ENCODE measurements at places on chromosomes 12 and 14. TPM values are rescaled to one million over a fixed set of nuclear protein-coding genes. Genes with fewer than 3 reads are reported as not detected.
A peak's percentile ranks its signal among the peaks of the same experiment; 100 is the strongest.

GRCh38 chr12:78695749-78696148 lies 168.8 kb upstream of the SYT1 start:
- no peak overlapping the region for H3K4me3 ChIP-seq
- no peaks in the 10 kb centered on the region for H3K4me1 ChIP-seq
- no peaks in the 10 kb centered on the region for H3K36me3 ChIP-seq
- no peak overlapping the region for H3K27ac ChIP-seq

- H3K27me3 ChIP-seq: no peaks in the 10 kb centered on the region
- DNase-seq: no peak
- H3K36me3 ChIP-seq: no peaks in the 10 kb centered on the region
- no peak overlapping the region for H3K27ac ChIP-seq
Measured at GRCh38 chr12:18332173-18332572, 70.9 kb downstream of the PIK3C2G start.

DNA sequence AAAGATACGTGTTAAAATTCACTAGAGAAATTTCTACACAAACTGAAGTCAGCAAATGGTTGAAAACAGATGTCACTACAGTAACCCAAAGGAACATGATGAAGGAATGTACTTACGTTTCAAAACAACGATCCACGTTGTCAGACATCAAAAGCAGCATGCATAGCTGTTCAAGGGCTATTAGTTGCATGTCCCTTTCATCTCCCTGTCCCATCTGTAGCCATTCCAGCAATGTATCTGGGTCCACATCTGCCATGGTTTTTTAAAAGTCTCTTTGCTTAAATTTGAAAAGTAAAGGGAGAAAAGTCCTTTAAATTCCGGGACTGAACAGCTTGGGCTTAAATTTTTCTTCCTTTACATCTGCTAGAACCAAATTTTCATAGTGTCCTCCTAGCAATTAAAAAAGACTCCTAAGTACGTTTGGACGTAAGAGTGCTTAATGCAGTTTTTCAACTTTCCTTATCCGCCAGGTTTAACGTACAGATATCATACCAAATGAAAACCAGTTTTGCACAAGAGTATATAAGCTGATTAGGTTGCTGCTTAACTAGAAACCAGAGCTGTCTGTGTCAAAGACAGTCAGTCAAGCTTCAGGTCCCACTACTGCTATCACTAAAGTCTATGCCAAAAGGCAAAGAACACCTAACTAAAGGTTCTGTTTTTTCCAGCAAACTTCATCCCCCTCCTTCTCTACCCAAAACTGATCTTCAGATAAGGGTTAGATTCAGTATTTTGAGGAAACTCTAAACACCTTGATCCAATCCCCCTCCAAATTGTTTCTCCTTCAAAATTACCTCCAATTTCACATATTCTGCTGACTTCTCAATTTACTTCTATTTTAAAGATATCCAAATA lies 1.7 kb downstream of the HECTD1 start:
- no peak for DNase-seq
- H3K4me3 ChIP-seq: peak overlapping the region; percentile 86
- H3K4me1 ChIP-seq: peaks cover 46% of the 10 kb centered on the region
- peaks cover 27% of the 10 kb centered on the region for H3K36me3 ChIP-seq

DNA sequence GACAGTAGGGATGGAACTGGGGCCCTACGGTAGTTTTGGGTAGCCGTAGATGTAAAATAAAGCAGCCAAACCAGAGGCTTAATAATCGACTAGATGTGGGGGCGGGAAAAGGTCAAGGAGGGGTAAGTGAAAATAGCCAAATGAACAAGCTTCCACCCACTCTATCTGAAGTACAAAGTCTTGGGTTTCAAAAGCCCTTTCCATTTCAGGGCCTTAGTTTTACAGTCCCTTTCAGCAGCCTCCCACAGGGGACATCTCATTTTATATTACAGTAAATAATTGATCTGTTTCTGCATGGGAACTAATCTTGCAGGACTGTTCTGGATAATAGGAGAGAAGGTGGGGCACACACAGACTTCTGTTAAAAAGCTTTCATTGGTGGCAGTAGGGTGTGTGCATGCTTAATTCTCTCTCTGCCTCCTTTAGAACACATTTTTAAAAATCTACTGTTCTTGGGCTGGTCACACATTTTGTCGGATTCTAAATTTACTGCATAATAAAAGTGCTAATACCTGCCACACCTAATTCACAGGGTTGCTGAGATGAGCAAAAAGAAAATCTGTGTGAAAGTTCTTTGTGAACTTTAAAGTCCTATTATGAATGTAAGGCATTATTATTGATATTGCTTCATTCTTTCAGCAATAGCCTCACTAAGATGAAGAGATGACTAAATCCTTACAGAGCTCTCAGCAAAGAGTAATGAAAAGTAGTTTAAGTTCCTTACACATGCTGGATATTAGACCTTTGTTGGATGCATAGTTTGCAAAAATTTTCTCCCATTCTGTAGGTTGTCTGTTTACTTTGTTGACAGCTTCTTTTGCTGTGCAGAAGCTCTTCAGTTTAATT lies 104.6 kb downstream of the ITPR2 start:
- peaks cover 3% of the 10 kb centered on the region for H3K27me3 ChIP-seq
- no peak overlapping the region for H3K27ac ChIP-seq
- peaks cover 7% of the 10 kb centered on the region for H3K36me3 ChIP-seq
- peaks cover 57% of the 10 kb centered on the region for H3K4me1 ChIP-seq
- H3K4me3 ChIP-seq: no peak overlapping the region

- no peak overlapping the region for H3K4me3 ChIP-seq
- H3K36me3 ChIP-seq: peaks cover 5% of the 10 kb centered on the region
- H3K27me3 ChIP-seq: no peaks in the 10 kb centered on the region
- DNase-seq: no peak
Measured at GRCh38 chr12:107642240-107642639, 43.4 kb upstream of the PWP1 start.

- DNase-seq: no peak
- H3K4me1 ChIP-seq: no peaks in the 10 kb centered on the region
- no peaks in the 10 kb centered on the region for H3K27me3 ChIP-seq
- no peak overlapping the region for H3K4me3 ChIP-seq
- no peak overlapping the region for H3K27ac ChIP-seq
- no peaks in the 10 kb centered on the region for H3K36me3 ChIP-seq
Measured at GRCh38 chr12:22974865-22975264, 349.9 kb downstream of the ETNK1 start.

DNA sequence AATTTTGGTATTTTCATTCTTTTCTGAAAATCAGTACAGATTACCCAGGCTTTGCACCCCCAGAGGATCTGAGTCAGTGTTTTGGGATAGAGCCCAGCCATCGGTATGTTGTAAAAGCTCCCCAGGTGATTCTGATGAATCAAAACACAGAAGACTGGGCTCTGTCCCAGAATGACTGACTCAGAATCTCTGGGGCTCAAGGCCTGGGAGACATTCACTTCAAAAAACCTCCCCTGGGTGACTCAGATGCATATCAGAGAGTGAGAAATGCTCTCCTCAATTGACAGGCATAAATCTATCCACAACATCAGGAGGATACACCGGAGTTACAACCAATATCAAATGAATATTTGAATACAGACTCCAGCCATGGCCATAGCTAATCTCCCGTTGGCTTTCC lies 32.6 kb downstream of the SLC35F4 start:
- H3K4me1 ChIP-seq: no peaks in the 10 kb centered on the region
- DNase-seq: no peak
- no peak overlapping the region for H3K27ac ChIP-seq
- no peaks in the 10 kb centered on the region for H3K36me3 ChIP-seq

DNA sequence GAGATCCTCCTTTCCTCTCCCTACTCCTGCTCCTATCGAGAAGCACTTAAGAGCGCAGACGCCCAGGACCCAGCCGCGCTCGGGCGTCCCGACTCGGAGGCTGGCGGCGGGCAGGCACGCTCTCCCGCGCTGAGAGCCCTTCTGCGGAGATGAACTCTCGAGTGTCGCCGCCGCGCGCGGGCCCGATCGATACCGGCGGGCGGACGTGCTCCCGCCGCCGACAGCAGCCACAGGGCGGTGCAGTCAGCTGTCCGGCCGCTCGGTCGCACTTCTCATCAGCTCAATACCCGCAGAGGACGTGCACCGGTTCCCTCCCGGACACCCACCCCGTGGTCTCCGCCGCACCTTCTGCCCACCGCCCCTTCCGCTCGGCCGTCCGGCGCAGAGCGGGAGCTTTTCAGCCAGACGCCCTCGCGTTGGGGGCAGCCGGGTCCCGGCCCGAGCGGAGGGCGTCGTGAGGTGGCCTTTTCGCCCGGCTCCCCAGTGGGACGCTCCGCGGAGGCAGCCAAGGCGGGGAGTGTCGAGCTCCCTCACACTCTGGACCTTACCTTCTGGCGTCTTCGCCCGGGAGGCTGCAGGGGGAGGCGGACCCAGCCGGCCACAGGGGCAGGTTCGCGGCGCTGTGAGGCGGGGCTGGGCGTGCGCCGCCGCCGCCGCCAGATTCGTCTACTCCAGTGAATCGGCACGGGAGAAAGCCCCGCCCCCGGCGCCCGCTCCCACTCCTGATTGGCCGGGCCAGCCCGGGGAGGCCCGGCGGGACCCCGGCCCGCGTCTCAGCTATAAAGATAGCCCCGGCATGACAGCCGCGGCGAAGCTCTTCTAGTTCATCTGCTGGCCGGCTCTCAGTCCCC lies at the start of gene INSM2:
INSM2 (plus strand) TSS at position 808 of the 851 bp plus-strand sequence. CDS start 89 bp downstream, outside the sequence.
- no peak within 1 kb of the TSS for H3K27ac ChIP-seq
- H3K4me3 ChIP-seq: peak within 1 kb of the TSS; percentile 73
- H3K4me1 ChIP-seq: peaks cover 5% of the 10 kb centered on the region
- DNase-seq: peak; percentile 55

- H3K27ac ChIP-seq: no peak overlapping the region
- DNase-seq: no peak
- H3K36me3 ChIP-seq: no peaks in the 10 kb centered on the region
- H3K4me1 ChIP-seq: no peaks in the 10 kb centered on the region
- peaks cover 9% of the 10 kb centered on the region for H3K27me3 ChIP-seq
Measured at GRCh38 chr14:90487031-90487430, 90.2 kb downstream of the CALM1 start.

DNA sequence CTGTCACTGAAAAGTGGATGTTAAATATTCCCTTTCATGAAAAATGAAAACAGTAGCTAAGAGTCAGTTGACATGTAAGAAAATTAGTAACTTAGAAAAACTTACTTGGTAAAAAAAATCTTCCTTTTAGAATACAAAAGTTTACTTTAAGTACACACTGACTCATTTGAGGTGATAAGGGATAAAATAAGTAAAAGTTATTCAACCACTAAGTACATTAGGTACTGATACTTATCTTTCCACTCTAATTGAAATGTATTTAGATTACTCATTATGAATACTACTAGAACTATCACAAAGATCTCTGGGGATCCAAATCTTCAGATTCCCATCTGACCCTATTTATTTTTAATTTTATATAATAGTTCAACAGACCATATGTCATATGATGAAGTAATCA lies 12.2 kb downstream of the SYCP3 start:
- no peak overlapping the region for H3K27ac ChIP-seq
- H3K4me1 ChIP-seq: peaks cover 9% of the 10 kb centered on the region
- H3K36me3 ChIP-seq: peaks cover 2% of the 10 kb centered on the region
- no peak overlapping the region for H3K4me3 ChIP-seq
- no peaks in the 10 kb centered on the region for H3K27me3 ChIP-seq

- no peaks in the 10 kb centered on the region for H3K27me3 ChIP-seq
- H3K36me3 ChIP-seq: peaks cover 20% of the 10 kb centered on the region
- H3K27ac ChIP-seq: no peak overlapping the region
- DNase-seq: no peak
Measured at GRCh38 chr14:103495854-103496253, 26.8 kb downstream of the CKB start.

GRCh38 chr14:21525571-21525961 lies 580 bp downstream of the SALL2 start:
- H3K4me3 ChIP-seq: peak overlapping the region; percentile 80
- peaks cover 5% of the 10 kb centered on the region for H3K4me1 ChIP-seq
- peak overlapping the region; percentile 68 for H3K27ac ChIP-seq
- no peaks in the 10 kb centered on the region for H3K36me3 ChIP-seq

- peaks cover 9% of the 10 kb centered on the region for H3K27me3 ChIP-seq
- no peaks in the 10 kb centered on the region for H3K4me1 ChIP-seq
- no peak overlapping the region for H3K4me3 ChIP-seq
- DNase-seq: no peak
- no peaks in the 10 kb centered on the region for H3K36me3 ChIP-seq
- H3K27ac ChIP-seq: no peak overlapping the region
Measured at GRCh38 chr14:50892255-50892654, 20.4 kb downstream of the ABHD12B start.

GRCh38 chr12:91801048-91801447 lies 344.6 kb downstream of the BTG1 start:
- H3K27me3 ChIP-seq: peaks cover 2% of the 10 kb centered on the region
- no peak overlapping the region for H3K27ac ChIP-seq
- H3K4me3 ChIP-seq: no peak overlapping the region
- peaks cover 3% of the 10 kb centered on the region for H3K36me3 ChIP-seq
- DNase-seq: no peak

DNA sequence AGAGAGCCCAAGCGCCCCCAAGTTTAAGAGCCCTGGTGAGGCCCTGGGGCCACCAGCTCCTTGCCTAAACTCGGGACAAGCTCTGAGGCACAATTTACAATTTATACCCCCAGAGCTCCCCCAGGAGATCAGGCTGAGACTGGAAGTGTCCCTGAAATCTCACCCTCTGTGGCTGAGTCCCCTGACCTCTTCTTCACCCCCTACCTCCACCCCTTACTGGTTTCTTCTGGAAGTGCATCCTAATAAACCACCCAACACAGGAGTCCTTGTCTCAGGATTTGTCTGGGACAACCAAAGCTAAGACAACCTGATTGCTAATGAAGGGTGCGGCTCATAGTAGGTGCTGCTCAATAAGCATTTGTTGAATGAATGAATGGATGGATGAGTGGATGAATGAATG lies 206.4 kb downstream of the BCL11B start:
- peaks cover 3% of the 10 kb centered on the region for H3K36me3 ChIP-seq
- no peak overlapping the region for H3K4me3 ChIP-seq
- H3K4me1 ChIP-seq: no peaks in the 10 kb centered on the region
- peaks cover 3% of the 10 kb centered on the region for H3K27me3 ChIP-seq
- DNase-seq: no peak

DGKA gene
- total RNA-seq: 379 TPM

AKAP3 gene
- 0.65 TPM for total RNA-seq

FERMT2 gene
- 2.1 TPM for total RNA-seq

ACOT6 gene
- total RNA-seq: not detected

KRT3 gene
- 0.08 TPM for total RNA-seq

FLVCR2 gene
- 2.9 TPM for total RNA-seq

ITGB7 gene
- 266 TPM for total RNA-seq

ACTR10 gene
- total RNA-seq: 38.3 TPM

TPPP2 gene
- total RNA-seq: not detected

SYNDIG1L gene
- total RNA-seq: not detected

SYT1 gene
- not detected for total RNA-seq

WNT5B gene
- 2.0 TPM for total RNA-seq
